ENCODE measurements at places on chromosomes 1 and 21. TPM values are rescaled to one million over a fixed set of nuclear protein-coding genes. Genes with fewer than 3 reads are reported as not detected.

DNA sequence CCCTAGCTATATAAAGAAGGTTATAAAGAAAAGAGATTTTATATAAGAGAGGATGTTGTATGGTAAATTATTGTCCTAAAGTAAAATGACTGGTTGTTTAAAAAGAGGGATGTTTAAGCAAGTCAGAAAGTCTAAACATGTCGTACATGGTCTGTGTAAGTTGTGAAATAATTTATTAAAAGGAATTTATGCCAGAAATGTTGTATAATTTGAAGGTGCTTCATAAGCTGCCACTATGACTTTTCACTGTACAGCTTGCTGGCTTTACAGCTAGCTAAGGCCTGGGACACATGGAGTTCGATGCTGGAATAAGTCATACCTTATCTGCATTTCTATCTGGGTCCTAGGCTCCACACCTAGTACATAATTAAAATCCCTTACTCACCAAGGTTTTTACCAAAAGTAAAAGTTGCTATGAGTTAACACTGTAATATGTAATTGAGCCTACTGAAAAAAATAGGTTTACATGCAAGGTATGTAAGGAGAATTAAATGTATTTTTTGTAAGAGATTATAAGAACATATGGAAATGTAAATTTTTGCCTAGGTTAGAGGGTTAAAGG is 59.0 kb upstream of the EDEM3 start:
- no peak for DNase-seq
- no peaks in the 10 kb centered on the region for H3K4me1 ChIP-seq
- H3K27ac ChIP-seq = no peak overlapping the region
- 0 out of 2 replicates have a peak, but pooled peaks cover 1% of the 10 kb centered on the region for H3K36me3 ChIP-seq
- H3K27me3 ChIP-seq = no peaks in the 10 kb centered on the region

DNA sequence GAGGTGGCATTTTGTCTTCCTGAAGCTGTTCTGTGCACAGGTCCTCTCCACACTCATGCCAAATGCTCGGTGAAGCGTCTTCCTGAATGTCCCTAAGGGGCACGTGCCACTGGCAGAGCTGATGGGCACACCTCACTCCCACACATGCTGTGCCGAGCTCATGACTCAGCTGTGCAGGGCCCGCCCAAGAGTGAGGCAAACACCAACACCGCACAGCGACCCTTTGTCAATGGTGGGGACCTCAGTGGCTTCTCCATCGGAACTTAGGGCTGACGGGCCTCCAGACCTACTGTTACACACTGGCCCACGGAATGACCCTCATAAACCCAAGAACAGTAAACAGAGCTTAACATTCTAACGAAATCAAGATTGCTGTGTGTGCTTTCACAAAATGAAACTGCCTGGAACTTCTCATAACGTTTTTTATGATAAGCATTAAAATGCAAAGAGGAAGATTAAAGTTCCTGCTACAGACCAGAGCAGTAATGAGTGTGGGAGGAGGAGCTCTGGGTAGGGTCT is 89.3 kb downstream of the SIM2 start:
- DNase-seq = no peak
- no peaks in the 10 kb centered on the region for H3K27me3 ChIP-seq
- peaks cover 8% of the 10 kb centered on the region for H3K4me1 ChIP-seq
- H3K36me3 ChIP-seq = no peaks in the 10 kb centered on the region
- no peak overlapping the region for H3K27ac ChIP-seq
- no peak overlapping the region for H3K4me3 ChIP-seq

DNA sequence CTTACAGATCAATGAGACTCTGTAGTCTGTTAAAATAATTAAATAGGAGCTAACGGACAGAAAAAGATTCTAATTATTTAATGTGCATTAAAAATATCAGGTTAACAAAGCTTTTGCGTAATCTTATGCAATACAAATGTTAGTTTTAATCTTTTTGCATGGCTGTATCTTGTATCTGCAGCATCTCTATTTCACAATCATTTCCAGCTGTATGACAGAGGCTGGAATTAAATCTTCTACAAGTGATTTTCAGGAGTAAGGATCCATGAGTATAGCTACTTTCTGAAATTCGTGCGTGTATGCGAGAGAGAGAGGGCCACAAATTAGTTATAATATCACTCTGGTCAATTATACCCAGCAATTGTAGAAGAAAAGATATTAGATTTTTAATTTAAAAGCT is 1446.8 kb downstream of the NCAM2 start:
- no peak for DNase-seq
- H3K27ac ChIP-seq = no peak overlapping the region
- no peaks in the 10 kb centered on the region for H3K36me3 ChIP-seq
- no peaks in the 10 kb centered on the region for H3K4me1 ChIP-seq
- no peak overlapping the region for H3K4me3 ChIP-seq

DNA sequence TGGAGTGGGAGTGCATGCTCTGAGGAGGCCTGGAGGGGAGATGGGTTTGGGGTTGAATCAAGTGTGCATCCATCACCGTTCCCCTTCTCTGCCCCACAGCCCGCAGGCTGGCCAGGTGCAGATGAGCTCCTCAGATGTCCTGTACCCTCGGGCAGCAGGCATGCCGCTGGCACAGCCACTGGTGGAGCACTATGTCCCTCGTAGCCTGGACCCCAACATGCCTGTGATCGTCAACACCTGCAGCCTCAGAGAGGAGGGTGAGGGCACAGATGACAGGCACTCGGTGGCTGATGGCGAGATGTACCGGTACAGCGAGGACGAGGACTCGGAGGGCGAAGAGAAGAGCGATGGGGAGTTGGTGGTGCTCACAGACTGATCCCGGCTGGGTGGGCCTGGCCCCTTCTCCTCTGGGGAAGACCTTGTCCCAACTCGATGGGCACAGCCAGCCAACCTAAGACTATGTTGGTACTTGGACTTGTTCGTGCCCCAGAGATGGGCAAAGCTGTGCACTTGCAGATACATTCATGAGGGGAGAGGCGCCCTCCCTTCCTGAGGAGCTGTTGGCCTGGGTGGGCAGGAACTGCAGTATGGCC is 26.0 kb downstream of the ETNK2 start:
- H3K27ac ChIP-seq = no peak overlapping the region
- H3K36me3 ChIP-seq = peaks cover 7% of the 10 kb centered on the region

- H3K36me3 ChIP-seq = no peaks in the 10 kb centered on the region
- H3K27ac ChIP-seq = no peak overlapping the region
- H3K4me1 ChIP-seq = no peaks in the 10 kb centered on the region
- DNase-seq = no peak
- peaks cover 40% of the 10 kb centered on the region for H3K27me3 ChIP-seq
- H3K4me3 ChIP-seq = no peak overlapping the region
These were observed 81.1 kb upstream of the CNTN2 start for GRCh38 chr1:204961765-204962419.

DNA sequence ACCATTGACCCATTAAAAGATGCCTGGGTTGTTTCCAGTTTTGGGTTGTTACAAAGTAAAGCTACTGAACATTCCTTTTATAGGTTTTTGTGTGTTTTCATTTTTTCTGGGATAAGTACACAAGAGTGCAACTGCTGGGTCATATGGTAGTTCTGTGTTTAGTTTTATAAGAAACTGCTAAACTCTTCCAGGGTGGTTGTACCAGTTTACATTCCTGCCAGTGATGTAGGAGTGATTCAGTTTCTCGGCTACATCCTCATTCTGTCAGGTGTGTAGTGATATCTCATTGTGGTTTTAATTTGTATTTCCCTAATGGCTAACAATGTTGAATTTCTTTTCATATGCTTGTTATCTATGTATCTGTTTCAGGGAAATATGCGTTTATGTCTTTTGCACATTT is 58.5 kb upstream of the DNAJC6 start:
- H3K36me3 ChIP-seq = no peaks in the 10 kb centered on the region
- no peak overlapping the region for H3K27ac ChIP-seq
- H3K4me1 ChIP-seq = no peaks in the 10 kb centered on the region
- no peak for DNase-seq

The GUCA2A gene
- not detected for total RNA-seq

The MCOLN3 gene
- not detected for total RNA-seq

The DNAJC11 gene
- total RNA-seq = 41.7 TPM

The UTS2 gene
- not detected for total RNA-seq

The OR2L3 gene
- not detected for total RNA-seq
